ENCODE measurements at places on chromosomes 3 and 15.

GRCh38 chr15:27027229-27027628, 56.2 kb downstream of the GABRG3 start:
- no peak for DNase-seq

DNA sequence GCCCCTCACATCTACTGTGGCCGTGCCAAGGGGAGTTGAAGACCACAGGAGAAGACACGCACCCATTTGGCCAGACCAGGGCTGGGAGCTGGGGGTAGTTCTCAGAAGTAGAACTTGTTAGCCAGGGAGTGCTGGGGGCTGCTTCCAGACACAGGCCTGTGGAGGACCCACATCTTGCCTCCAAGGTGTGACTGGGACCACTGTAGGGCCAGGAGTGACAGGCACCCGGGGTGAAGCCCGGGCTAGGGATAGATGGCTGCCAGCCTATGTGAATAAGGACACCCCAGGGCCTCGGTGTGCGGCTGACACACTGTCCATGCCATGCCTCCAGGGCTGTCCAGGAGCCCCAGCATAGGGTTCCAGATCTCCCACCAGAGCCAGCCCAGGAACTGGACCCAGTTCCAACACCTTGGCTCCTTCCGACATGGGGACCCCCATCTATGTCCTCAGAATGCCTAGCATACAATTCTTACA, 1.8 kb downstream of the ANPEP start:
- no peak for DNase-seq

DNA sequence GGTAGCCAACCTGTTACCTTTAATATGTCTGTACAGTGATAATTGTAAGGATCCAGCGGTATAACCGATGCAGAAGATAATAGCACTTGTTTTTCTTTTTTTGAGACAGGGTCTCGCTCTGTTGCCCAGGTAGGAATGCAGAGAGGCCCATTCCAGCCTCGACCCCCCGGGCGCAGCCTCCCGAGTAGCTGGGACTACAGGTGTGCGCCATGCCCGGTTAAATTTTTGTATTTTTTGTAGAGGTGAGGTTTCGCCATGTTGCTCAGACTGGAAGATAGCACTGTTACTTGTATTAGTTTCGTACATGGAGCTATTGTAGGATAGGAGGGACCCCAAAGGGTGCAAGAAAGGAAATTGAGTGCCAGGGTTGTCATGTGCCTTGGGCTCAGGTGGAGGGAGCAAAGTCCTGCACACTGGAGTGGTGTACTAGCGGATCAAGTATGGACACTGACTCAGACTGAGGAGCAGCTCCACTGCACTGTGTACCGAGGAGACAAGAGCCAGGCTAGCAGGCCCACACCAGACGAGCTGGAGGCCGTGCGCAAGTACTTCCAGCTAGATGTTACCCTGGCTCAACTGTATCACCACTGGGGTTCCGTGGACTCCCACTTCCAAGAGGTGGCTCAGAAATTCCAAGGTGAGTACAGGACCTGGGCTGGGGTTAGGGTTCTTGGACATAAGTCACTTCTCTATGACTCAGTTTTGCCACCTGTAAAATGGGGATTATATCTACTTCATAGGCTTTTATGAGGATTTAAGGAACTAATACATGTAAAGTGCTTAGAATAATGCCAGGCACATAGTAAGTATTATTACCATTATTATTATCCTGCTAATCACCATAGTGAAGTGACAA, 1.0 kb downstream of the OGG1 start:
- DNase-seq: no peak

DNA sequence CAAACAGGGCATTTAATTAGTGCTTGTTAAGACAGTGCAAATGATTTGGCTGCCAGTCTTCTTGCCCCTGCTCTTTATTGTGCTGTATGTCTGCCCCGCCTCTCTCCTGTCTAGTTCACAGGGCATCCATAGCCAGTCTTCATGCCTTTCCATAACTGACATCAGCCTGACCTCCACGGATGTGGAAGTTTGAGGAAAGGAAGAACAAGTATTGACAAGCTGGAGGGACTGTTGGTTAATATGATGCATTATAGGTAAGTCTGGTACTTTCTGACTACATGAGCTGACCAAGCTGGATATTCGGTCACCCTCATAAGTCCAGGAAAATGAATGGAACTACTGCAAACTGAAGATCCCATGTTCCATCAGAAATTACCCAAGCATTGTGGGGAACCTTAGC, 325.9 kb downstream of the TIGIT start:
- DNase-seq: no peak

GRCh38 chr3:28326458-28326926, 22.0 kb upstream of the ZCWPW2 start:
- DNase-seq: no peak

GRCh38 chr3:105339946-105340345, 26.8 kb upstream of the ALCAM start:
- DNase-seq: no peak

GRCh38 chr3:134381076-134381475, 6.8 kb upstream of the AMOTL2 start:
- DNase-seq: no peak

DNA sequence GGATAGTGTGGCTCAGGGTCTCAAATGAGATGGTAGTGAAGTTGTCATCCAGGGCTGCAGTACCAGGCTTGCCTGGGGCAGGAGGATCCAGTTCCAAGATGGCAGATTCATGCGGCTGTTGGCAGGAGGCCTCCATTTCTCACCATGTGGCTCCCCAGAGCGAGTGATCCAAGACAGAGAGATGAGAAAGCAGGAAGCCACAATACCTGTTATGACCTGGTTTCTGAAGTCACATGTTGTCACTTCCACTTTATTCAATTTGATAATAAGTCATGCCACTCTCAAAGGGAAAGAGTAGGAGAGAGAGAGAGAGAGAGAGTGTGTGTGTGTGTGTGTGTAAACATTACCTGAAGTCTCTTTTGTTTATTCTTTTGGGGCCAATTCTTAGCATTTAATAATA, 30.1 kb downstream of the TMOD2 start:
- DNase-seq: no peak

DNA sequence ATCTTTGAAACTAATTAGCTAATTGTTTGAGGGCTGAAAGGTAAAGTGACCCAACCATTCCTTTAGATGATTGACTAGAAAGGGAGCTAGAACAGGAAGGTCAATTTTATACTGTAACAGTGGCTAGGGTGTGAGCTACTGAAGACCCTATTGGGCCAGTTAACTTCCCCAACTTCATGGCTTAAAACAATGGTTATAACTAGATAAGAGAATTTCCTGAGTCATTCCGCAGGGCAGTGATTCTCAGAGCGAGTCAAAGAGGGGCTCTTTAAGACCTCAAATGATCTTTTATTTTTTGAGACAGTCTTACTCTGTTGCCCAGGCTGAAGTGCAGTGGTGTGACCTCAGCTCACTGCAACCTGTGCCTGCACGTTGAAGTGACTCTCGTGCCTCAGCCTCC, 33.7 kb upstream of the TTBK2 start:
- no peak for DNase-seq

GRCh38 chr3:41140242-41140641, 59.1 kb upstream of the CTNNB1 start:
- no peak for DNase-seq

DNA sequence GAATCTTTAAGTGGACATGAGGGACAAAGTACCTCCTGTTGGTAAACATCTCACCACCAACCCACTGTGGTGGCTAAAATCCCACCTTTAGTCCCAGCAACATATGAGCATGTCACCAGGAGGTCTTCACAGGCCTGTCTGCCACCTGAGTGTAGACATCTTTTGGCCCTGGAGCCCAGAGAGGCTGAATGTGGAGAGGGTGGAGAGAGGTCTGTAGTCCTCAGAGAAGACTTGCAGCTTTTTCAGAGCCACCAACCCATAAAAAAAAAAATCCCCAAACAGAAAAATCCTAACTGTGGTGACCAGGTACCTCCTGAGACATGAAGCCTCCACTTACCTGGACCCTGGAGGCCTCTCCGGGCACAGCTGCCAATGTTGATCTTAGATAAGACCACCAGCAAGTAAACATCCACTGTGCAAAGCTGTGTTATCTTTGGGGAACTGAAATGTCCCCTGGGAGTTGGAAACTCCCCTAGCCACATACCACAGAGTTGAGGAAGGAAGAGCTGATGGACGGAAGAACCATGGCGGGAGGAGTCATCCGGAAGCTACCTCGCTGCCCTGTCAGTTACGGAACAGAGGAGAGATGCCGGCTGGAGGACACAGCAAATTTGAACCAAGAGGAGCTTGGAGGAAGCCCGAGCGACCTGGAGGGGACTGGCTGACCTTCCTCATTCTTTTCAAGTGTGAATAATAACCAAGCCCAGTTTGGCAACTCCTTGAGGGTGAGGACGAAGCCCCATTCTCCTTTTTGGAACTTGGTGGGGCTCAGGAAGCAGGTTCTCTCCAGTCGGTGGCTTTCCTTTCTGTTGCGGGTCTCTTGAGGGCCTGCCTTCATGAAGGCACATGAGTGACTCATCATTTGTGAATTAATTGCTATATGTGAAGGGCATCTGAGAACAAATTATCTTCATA, at the start of gene GHRL:
TSS of gene GHRL (minus strand) at position 443 of the 915 bp plus-strand sequence. CDS start 2,767 bp downstream, outside the sequence.
- no peak for DNase-seq

DNA sequence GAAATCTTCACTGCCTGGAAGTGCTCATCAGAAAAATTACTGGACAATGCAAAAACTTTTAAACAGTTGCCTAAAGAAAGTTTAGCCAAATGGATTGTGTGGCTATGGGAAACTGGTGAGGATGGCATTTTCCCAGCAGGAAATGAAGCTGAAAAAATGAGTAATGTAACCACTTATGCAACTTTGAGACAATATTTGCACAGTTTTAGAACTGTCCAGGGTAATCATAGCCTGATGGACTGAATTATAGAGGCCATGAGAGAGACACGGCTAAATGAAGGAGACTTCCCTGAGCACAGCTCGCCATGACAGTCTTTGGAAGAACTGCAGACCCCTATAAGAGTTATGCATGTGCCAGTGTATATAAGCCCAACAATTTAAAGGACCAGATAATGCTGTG, 881.5 kb downstream of the VGLL3 start:
- no peak for DNase-seq

- DNase-seq: no peak
These were observed 389.3 kb downstream of the IL20RB start for GRCh38 chr3:137347132-137347531.

DNA sequence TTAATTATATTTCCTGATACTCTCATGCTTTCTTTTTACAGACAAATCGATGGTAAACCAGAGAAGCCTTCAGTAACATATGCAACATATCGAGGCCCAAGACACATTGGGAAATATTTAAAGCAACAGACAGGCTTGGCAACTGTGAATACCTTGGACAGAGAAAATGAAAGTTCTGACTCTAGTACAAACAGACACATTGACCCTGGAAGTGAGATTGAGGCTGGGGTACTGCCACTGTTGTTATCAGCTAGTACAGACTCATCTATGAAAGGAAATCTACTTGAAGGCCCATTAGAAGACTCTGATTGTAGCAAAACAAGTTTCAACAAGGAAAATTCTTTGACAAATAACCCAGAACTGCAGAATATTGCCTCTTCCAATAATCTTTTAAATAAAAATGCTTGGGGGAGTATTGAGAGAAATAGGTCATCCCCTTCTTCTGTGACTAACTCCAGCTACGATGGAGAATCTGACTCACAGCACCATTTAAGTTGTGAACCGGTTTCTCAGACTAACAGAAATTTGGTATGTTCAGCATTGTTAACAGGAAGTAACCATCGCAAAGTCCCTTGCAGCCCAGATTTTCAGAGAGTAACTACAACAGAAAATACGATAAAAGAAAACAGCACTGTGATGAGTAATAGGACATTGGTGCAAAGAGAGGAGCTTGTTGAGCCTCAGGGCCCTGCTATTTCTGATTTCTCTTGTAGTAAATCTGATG, 50.2 kb downstream of the CRYBG3 start:
- no peak for DNase-seq

DNA sequence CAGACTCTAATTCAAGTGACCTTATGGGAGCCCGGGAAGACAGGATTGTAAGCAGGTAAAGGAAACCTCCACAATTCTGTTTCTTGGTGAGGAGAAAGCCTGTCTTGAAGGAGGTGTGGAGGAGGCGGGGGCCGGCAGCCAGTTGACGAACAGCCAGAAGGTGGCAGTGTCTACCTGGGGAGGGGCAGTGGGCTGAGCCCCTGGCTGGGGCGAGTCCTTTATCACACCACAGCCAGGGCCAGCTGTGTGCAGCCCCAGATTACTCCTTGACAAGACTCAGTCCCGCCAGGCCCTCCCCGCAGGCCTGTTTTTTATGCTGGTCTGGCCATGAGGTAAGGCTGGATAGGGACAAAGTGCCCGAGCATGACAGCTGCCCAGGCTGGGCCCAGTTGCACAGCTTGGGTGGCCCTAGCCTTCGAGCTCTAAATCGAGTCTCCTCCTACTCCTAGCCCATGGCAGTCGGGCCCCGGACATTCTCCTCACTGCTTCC, 40.9 kb upstream of the IDH2 start:
- DNase-seq: no peak

DNA sequence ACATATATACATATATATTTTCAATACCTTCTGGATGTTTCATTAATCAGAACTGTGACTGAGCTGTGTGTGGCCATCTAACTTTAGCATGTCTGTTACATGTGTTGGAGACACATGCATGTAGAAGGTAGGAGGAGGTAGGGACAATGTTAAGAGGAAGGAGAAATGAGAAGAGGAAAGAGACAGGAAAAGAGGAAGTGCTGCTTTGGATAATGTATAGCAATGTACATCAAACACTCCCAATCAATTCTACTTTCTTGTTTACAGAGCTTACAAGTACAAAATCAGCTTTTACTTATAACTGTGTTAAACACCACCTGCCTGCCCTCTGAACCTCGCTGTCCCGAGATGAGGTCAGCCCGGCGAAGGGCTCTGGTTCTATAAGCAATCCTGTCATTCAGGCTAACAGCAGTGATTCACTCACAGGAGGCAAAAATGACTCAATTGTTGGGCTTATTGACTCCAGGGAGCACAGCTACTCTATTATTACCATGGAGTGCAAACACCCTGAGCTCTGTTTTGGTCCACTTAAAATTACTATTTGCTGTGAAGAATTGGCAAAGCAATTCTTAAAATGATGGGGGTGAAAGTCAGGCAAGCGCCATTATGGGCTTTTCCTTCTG, 188.9 kb downstream of the MEIS2 start:
- DNase-seq: no peak

- no peak for DNase-seq
These were observed 4.4 kb downstream of the HYAL2 start for GRCh38 chr3:50318163-50318562.

- DNase-seq: no peak
These were observed 765.3 kb downstream of the TBL1XR1 start for GRCh38 chr3:176431991-176432390.

- DNase-seq: no peak
These were observed 32.7 kb downstream of the ZNF385D start for GRCh38 chr3:21718161-21718765.

DNA sequence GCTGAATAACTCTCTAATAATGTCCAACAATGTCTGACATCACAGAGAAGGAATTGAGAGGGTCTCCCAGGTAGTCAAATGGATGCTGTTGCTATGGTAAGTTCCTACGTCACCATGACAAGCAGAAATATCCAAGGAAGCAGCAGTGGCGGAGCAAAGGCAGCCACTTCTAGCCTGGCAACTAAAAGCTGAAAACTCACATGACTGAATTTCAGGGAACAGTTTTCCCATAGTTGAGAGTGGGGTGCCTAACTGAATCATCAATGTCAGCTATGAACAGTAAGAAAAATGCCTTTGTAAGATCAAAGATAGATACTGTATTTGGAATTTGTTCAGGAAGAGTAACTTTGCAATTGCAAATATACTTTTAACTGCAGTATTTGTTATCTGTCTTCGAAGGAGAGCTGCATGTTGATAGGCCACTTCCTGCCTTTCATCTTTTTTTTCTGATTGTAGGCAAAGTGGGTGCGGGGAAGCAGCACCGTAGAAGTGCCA, 161.7 kb downstream of the BBX start:
- DNase-seq: no peak

All from cortex of kidney (tissue), 1 donor.